Sciatic nerve (tissue), 2 donors: ENCODE measurements at places on chromosomes 2 and 18. TPM values are rescaled to one million over a fixed set of nuclear protein-coding genes. Genes with fewer than 3 reads are reported as not detected.

CIAO1 gene
- 62.7 TPM for total RNA-seq

EVX2 gene
- total RNA-seq: not detected

SUMO1 gene
- total RNA-seq: 68.9 TPM

TMEM169 gene
- total RNA-seq: 1.6 TPM

CPS1 gene
- 6.9 TPM for total RNA-seq

PLEKHH2 gene
- 58.9 TPM for total RNA-seq

CCDC141 gene
- total RNA-seq: 12.3 TPM

LONRF2 gene
- total RNA-seq: 11.4 TPM

ALPP gene
- not detected for total RNA-seq

FAP gene
- 10.4 TPM for total RNA-seq

DSC3 gene
- 2.9 TPM for total RNA-seq

ANKRD30B gene
- 17.2 TPM for total RNA-seq

HNMT gene
- total RNA-seq: 37.8 TPM

CDK15 gene
- total RNA-seq: 2.3 TPM

MARCHF4 gene
- not detected for total RNA-seq

PLCL1 gene
- total RNA-seq: 6.7 TPM

GAL3ST2 gene
- total RNA-seq: not detected

G6PC2 gene
- not detected for total RNA-seq

RGPD4 gene
- total RNA-seq: 0.40 TPM

KCNS3 gene
- total RNA-seq: 16.9 TPM

MGAT4A gene
- total RNA-seq: 46.0 TPM

ARHGEF4 gene
- total RNA-seq: 12.1 TPM
